Right cardiac atrium (tissue), 5 donors: ENCODE measurements at places on chromosomes 2 and 18. TPM values are rescaled to one million over a fixed set of nuclear protein-coding genes. Genes with fewer than 3 reads are reported as not detected.

GRCh38 chr2:122736279-122736678 lies 980.8 kb downstream of the TSN start:
- no peak for DNase-seq

DNA sequence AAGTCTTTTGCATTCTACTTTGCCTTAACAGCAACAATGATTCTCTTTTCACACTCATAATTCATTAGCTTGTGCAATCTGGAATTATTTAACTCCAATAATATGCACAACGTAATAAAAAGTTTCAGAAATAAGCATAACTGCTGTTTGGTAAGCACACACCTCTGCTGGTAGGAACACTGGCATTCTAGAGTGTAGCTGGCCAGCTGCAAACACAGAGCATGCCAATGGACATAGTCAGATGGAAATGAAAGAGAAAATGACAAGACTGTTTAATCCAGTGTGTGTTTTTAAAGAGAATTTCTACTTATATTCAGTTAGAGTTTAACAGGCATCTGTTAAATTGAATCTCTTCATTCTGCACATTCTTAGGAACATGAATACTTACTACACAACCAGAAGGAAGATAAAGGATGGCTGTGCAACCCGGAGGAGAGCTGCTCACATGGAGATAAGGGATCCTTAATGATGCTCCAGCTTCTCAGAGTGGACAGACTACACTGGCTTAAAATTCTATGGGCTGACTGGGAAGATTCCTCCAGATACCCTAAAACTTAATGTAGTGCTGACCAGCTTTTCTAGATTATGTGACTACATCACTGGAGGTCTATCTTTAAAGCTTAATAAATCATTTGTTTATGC lies 94.6 kb upstream of the CHAC2 start:
- DNase-seq, result no peak

- DNase-seq, result no peak
Observed at GRCh38 chr18:75533950-75534349, 106.4 kb upstream of the SMIM21 start.

DNA sequence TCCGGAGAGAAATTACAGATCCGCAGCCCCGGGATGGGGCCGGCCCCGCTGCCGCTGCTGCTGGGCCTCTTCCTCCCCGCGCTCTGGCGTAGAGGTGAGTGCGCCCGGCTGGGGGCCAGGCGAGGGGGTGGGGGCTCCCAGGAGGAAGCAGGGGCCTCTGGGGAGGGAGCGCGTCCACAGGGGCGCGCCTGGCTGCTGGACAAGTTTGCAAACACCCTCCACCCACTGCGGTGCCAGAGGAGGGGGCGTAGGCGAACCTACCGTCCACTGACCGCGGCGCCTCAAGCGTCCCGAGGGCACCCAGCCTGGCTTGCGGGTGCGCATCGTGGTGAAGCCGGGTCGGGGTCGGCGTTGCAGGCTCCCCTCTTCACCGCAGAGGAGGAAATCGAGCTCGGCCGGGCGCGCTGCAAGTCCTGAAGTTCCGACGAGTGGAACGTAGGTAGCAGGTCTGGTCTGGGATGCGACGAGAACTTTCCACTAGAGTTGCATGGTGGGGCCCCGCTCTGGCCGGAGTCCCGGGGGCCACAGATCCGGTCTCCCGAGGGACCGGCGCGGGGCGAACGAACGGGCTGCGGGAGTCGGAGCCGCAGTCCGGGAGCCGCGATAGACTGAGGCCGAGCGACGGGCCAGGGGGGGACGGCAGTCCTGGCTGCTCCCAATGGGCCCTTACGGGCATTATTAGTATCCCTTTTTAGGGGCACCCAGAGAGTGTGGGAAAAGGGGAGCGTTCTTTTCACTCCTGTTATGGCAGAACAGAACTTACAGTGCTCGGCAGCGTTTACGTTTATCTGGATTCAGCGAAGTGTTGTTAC lies 502 bp downstream of the MERTK start:
- no peak for DNase-seq

- no peak for DNase-seq
Observed at GRCh38 chr2:69616755-69617154, 26.8 kb downstream of the AAK1 start.

DNA sequence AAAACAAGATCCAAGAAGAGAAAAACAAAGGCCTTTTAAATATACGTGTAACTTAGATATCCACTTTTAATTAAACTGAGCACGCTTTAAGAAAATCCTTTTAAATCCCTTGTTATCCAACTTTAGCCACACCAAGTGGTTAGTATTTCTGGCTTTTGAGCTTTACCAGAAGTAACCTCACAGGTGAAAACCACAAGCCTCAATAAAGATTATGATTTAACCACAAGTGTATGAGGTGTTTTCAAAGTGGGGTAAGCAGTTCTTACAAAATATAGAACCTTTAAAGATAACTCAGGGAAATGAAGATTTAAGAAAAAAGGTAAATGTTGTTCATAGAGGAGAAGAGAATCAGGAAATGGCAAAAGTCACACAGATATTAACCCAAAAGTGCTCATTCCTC lies 58.4 kb upstream of the CDCA7 start:
- DNase-seq, result no peak

GRCh38 chr18:58516514-58517285 lies 112.2 kb downstream of the ALPK2 start:
- no peak for DNase-seq

GRCh38 chr2:150669492-150669891 lies 182.0 kb upstream of the RND3 start:
- no peak for DNase-seq

GRCh38 chr2:101251844-101252407 lies 760 bp upstream of the CNOT11 start:
- no peak for DNase-seq

DNA sequence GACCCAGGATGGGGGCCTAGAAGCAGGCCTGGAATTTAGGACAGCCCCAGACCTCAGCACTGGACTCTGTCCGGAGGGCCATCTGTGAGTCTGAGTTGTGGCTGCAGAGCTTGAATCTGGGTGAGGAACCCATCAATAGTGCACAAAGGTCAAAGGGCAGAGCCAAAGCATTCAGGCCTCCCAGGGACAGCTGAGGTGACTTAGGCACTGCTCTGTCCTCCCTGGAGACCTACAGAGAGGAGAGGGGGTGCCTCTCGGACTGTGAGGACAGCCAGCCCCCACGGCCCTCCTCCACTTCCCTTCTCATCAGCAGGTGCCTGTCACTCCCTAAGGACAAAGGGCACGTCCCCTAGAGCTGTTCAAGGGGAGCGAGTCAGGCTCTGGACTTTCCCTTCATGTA lies 25.1 kb upstream of the PRLH start:
- no peak for DNase-seq

DNA sequence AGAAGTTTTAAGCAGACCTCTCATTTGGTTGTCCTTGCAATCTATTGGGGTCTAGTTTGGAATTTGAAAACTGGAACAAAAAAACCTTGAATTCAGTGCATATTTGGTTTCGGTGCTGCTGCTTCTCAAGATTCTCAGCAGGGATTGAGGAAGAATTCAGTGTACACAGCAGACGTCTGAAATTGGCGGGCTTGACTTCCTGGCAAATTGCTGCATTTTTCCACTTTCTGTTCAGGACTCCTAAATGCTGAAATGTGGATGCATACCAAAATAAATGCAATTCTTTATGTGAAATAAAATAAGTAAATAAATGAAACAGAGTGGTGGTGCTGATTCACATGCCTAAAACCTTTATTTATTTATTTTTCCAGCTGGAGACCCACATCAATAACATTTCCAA lies 332.4 kb upstream of the KYNU start:
- no peak for DNase-seq

GRCh38 chr2:105785095-105785847 lies 40.6 kb downstream of the NCK2 start:
- DNase-seq, result no peak

- peak; percentile 83 for DNase-seq
Observed at GRCh38 chr18:11392980-11393885, 216.2 kb upstream of the SLC35G4 start.

GRCh38 chr18:11831921-11832320 lies 19.3 kb upstream of the CHMP1B start:
- DNase-seq, result no peak

- DNase-seq, result no peak
Observed at GRCh38 chr2:147062073-147062472, 782.8 kb upstream of the ACVR2A start.

- DNase-seq, result peak; percentile 49
Observed at GRCh38 chr18:22466608-22467395, 49.1 kb upstream of the CTAGE1 start.

DNA sequence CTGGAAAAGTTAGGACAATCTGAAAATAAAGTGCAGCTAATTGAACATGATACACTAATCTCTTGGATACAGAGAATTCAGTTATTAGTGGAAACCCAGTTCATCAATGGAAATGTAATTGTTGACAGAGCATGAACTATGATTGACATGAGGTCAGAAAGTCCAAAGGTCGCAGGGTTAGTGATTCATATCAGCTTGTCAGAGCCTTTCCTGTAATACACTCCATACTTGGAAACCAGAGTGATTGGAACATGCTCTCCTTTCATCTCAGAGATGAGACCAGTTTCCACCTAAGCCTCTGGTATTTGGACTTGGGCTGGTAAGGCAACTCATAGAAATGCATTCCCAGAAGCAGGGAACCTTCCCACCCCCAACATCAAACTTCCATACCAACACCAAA lies 8.5 kb upstream of the NCKAP5 start:
- no peak for DNase-seq

DNA sequence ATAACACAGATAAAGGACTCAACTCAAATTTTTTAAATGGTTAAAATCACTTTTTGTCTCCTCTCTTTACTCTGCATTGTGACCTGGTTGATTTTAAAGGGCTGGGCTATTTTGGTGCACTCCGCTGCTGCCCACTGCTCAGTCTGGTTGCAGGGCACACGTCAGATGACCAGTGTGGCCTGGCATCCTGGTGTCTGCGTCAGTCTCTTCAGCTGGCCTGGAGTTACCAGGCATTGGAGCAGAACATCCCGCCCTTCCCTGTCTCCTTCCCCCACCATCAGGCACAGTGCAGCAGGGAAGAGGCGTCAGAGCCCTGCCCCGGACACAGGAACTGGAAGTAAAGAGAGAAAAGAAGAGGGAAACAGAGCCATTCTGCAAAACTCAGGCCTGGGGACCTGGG lies 8.9 kb downstream of the C1QL2 start:
- no peak for DNase-seq

- no peak for DNase-seq
Observed at GRCh38 chr2:96146881-96147592, 1.8 kb upstream of the DUSP2 start.

GRCh38 chr2:48753228-48753627 lies 2.3 kb downstream of the LHCGR start:
- no peak for DNase-seq

- DNase-seq, result no peak
Observed at GRCh38 chr2:165902934-165903333, 50.6 kb downstream of the TTC21B start.

DNA sequence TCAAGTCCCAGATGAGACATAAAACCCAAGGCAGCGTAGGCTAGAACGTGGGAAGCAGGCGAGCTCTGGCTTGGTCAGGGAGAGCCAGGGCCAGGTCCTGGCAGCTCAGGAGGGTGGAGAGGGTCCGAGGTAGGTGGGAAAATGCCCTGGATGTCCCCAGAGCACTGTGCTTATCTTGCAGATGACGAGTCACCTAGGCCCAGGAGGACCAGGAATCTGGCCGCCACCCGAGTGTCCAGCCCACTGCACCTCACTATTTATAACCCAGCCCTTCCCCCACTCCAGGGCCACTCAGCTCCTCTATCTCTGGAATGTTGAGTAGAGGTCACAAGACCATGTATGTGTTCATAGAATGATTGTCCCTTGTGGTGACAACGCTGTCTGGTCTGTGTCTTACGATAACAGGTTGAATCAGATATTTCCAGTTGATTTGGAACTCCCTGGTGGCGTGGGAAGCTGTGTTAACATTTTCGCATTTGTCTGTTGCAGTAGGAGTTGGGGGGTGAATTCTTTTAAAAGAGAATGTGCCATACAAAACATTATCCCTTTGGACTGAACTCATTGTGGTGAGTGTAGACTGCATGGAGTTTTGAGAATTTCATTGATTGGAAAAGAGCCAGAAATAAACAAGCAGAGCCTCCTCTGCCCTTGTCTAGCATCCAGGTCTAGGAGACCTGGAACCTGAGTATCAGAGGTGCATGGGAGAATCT lies 47.5 kb downstream of the EMILIN2 start:
- DNase-seq, result peak; percentile 50

IL36B gene
- polyA plus RNA-seq, result not detected

ST8SIA5 gene
- polyA plus RNA-seq, result 8.4 TPM

RGPD3 gene
- 0.11 TPM for polyA plus RNA-seq

TMEM17 gene
- 2.0 TPM for polyA plus RNA-seq

RAX gene
- not detected for polyA plus RNA-seq

SKA1 gene
- polyA plus RNA-seq, result 0.14 TPM

HS6ST1 gene
- 19.8 TPM for polyA plus RNA-seq
